ENCODE measurements at places on chromosomes 6 and 20.

GRCh38 chr6:100467129-100468015 lies 2.7 kb upstream of the SIM1 start:
- DNase-seq = no peak

- no peak for DNase-seq
Observed at GRCh38 chr20:57283860-57284259, 17.4 kb upstream of the BMP7 start.

DNA sequence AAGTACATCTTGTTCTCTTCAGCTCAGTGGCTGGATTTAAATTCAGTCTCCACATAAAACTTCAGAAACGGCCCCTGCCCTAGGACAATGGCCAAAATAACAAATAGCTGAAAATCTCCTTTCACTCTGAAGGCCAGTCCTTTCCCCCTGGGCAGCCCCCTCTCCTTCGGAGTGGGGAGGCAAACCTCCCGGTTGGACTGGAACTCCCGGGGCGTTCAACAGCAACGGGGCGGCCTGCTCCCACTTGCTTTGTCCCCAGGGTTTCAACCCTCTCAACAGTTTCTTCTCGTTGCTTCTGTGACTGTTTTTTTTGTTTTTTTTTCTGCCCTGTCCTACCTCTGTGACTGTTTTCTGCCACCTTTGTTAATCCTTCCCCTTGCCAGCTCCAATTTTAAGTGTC lies 102.6 kb upstream of the DUSP22 start:
- DNase-seq = no peak

GRCh38 chr6:156634048-156634447 lies 143.1 kb upstream of the ARID1B start:
- no peak for DNase-seq

DNA sequence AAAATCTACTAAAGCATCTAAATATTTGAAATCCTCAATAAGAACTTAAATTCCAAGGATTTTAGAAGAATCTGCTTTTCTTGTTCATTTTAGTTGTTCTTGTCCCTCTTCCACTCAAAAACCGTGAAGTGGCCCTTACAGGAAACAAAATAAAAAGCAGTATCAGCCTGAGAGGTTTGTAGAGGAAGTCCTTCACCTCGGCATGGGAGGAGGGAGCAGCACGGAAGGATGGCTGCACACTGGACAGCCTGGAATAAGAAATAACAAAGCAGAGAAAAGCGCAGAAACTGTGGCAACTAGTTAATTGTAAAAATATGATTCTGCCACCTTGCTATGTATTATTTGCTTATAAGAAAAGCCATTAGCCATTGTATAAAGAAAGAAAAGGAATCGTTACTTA lies 46.1 kb downstream of the RALGAPA2 start:
- DNase-seq = no peak

GRCh38 chr6:31689249-31690110 lies 8.6 kb upstream of the LY6G5C start:
- DNase-seq = no peak

DNA sequence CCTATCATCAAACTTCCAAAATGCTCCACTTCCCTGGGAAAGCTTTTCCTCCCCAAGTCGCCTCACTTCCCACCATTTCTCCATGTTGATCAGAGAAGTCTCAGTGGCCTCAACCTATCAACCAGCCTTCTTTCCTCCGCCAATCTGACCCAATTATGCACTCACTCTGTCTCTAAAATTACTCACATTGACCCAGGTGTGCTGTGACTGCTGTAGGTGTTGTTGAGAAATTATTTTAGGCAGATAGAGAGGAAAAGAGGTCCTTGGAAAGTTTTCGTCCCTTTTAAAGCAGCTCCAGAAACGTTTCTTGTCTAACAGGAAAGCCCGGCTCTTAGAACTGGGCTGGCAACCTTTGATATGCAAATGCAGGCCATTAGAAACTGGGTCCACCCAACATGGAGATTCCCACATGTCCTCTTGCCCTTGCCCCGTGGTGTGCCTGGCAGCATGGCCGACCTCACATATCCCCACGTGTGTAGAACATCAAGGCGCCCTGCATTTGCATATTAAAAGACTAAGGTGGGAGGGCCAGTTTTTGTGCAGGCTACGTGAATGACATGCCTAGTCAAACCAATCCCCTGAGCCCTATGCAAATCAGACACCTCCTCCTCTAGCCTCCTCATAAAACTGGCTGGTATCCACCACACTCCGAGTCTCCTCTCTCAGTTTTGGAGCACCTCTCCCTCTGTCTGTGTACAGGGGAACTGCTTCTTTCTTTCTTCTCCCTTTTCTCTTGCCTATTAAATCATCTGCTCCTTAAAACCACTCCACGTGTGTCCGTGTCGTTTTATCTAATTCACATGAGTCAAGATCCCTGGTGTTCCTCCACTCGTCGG lies 12.9 kb downstream of the IPCEF1 start:
- no peak for DNase-seq

GRCh38 chr6:116461932-116462885 lies 1.0 kb downstream of the CALHM6 start:
- DNase-seq = peak; percentile 18

GRCh38 chr6:46407776-46408530 lies 83.3 kb downstream of the RCAN2 start:
- DNase-seq = no peak

DNA sequence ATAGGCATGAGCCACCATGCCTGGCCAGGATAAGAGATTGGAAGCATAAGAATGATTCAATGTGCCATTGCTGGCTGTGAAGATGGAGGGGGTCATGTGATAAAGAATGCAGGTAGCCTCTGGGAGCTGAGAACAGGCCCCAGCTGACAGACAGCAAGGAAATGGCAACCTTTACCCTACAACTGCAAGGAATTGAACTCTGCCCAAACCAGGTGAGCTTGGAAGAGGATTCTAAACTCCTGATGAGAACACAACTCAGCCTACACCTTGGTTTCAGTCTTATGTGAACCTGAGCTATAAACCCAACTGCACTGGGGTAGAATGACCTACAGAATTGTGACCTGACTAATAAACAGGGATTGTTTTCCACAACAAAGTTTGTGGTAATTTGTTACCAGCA lies 82.0 kb upstream of the AKIRIN2 start:
- DNase-seq = no peak

GRCh38 chr6:4021854-4022695 lies 56.9 kb downstream of the FAM217A start:
- no peak for DNase-seq

DNA sequence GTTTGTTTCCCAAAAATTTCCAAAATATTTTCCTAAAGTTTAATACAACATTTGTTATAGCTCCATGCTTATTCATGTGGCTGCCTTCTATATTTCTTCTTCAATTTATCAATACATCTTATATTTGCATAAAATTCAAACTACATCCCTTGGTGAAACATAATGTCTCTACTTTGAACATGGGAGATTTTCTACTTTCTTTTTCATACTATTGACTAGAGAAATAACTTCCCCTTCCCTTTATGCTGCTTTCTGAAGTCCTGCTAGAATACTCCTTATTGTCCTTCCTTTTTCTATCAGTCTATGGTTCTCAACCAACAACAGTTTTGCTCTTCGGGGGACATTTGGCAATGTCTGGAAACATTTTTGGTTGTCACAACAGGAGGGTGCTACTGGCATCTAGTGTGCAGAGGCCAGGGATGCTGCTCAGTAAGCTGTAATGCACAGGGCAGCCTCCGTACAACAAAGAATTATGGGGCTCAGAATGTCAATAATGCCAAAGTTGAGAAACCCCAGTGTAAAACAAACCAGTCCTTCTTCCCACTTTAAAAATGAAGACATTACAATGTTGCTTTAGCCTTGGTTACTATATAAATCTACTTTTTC lies 29.9 kb downstream of the MKKS start:
- no peak for DNase-seq

- DNase-seq = no peak
Observed at GRCh38 chr6:16442031-16442430, 203.6 kb downstream of the GMPR start.

DNA sequence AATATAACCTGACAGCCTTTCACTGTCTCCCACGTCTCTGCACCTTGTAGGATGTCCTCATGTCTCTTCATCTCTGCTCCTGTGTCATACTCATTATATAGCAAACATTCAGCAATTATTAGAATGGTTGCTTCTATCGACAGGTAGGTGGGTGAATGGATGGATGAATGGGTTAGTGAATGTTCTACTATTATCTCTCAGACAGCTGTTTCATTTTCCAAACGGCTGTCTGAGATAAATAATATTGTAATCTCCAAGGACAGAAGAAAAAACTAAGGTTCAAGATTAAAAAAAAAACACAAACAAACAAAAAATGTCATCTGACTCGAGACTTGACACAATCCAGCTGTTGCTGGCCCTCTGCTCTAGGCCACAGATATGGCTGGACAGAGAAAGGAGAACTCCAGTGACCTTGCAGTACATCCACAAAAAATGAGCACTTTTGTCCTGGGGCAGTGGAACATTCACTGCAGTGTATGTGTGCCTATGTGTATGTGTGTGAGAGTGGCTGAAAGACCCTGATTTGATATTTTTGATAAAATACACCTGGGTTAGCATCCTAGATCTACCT lies 2.1 kb downstream of the HNF4A start:
- no peak for DNase-seq

DNA sequence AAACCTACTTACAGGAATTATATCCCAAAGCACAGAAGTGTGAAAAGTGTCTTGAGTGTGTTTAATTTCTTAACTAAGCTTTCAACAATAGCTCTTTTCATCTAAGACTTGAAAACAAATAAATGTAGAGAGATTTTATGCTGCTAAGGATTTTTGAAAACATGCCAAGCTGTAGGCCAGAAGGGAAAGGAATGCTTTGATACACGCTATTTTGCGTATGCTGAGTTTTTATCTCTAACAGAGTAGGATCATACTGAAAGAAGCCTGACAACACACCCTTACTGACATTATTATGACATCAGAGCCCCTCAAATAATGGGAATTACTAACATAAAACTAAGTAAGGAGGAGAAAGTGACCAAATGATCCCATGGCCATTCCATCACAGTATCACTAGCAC lies 265.5 kb downstream of the KHDC1L start:
- DNase-seq = no peak

- no peak for DNase-seq
Observed at GRCh38 chr6:17536586-17536985, 63.5 kb upstream of the FAM8A1 start.

DNA sequence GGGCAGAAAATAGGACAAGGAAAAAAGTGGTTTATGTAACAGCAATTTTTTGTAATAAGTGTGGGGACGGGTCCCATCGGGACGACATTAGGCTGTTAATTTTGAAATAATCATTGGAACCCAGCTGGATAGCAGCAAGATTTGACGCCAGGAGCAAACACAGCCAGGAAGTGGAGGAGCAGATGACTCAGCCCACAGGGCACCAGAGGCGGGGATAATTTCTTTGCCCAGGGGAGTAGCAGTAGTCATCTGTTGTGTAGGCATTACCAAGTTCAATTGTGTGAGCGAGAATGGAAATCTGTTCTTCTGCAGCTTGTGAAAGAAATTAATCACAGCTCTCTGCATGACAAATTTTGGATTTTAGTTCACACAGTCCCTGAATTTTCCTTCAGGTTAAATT lies 22.6 kb upstream of the RIN2 start:
- DNase-seq = no peak

DNA sequence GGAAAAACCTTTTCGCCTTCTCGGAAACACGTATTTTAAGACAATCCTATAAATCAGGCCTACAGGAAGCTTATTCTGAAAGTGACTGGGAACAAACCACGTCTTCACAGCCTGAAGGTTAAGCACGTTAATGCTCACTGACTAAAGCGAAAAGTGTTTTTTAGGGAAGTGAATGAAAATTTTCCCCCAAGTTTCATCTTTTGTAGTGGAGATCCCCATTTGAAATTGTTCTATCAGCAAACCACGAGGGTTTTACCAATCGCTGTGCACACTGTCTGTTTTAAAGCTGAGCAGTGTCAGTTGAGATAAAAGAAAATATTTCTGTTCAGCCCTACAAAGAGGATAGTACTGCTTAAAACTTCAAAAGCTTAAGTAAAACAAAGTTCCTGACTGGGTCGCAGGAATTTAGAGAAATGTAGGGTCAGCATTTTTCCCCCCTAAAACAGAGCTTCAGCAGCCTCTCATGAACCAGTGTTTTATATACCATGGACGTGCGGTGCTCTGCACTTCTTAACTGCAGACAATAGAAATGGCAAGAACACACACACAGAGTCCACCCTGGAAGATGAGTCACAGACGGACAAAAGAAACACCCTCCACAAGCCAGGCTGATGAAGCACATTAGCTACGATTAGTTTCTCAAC lies 34.9 kb downstream of the SLC22A23 start:
- no peak for DNase-seq

DNA sequence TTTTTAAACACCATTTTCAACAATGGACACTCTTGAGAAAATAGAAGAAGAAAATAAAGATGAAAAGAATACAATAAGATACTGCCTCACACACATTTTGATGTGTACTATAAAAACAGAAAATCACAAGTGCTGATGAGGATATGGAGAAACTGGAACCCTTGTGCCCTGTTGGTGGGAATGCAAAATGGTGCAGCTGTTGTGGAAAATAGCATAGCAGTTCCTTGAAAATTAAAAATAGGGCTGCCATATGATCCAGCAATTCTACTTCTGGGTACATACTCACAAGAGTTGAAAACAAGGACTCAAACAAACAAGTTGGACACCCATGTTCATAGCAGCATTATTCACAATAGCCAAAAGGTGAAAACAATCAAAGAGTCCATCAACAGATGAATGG lies 173.0 kb downstream of the KIF16B start:
- DNase-seq = no peak

- no peak for DNase-seq
Observed at GRCh38 chr6:26318459-26319404, 46.3 kb upstream of the BTN3A2 start.

DNA sequence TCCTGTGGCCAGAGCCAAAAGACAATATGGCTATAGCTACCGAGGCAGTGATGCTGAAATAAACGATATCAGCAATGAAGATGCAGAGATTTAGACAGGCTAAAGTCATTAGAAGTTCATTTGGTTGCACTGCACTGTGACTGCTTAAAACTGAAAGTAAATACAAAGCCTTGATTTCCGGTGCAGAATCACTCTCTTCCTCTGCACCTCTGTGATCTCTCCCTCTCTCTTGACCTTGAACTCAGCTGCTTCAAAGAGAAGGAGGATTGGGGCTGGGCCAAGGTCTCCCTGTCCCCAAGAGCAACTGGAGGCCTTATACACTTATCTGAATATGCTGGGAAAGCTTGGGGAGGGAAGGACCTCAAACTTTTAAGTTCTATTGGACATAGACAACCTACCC lies 34.6 kb upstream of the SPACA1 start:
- no peak for DNase-seq

DNA sequence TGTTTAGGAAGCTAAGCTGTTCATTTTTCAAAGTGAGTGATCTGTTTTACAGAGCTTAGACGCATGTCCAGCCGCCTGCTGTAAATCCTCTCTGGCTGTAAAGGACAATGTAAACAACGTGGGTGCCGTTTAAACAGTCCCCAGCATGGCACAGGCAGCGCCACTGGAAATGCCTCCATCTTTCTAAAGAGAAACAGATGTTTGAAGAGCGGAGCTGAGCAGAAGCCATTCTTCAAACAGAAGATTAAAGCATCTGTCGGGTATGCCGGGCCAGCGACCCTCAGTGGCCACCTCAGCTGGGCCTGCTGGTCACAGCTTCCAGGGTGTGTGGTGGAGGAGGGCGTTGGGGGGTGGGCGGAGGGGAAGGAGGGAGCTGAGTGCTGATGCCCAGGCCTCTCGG lies 138.6 kb downstream of the ERMARD start:
- DNase-seq = no peak
